ENCODE measurements at places on chromosomes 7 and 10.

DNA sequence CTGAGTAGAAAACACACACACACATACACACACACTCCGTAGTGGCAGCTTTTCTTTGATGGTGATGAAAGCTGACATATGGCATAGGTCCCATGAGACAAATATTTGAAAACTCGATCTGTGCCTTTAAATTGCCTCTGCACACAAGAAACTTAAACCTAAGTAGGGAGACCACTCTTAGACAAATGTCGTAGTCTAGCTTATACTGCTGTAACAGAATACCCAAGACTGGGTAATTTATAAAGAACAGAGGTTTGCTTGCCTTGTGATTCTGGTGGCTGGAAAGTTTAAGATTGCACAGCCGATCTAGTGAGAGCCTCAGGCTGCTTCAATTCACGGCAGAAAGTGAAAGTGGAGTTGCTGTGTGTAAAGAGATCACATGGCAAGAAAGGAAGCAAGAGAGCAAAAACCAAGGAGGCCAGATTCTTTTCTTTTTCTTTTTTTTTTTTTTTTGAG is 489.4 kb upstream of the SORCS1 start:
- no peak for DNase-seq

DNA sequence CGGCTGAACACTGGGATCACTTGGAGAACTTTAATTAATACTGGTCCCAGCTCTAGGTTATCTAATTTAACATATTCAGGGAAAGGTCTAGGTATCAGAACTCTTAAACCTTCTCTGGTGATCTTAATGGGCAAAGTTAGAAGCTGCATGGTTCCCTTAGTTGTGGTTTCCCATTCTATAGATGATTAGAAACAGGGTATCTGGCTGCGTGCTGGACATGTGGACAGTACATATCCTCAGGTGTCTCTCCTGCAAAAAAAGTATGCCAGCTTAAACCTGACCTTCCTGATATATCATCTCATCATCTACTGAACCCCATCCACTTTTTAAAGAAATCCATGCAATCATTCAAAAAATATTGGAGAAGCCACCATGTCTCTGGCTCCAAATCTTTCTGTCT is 284.5 kb upstream of the DKK1 start:
- no peak for DNase-seq

DNA sequence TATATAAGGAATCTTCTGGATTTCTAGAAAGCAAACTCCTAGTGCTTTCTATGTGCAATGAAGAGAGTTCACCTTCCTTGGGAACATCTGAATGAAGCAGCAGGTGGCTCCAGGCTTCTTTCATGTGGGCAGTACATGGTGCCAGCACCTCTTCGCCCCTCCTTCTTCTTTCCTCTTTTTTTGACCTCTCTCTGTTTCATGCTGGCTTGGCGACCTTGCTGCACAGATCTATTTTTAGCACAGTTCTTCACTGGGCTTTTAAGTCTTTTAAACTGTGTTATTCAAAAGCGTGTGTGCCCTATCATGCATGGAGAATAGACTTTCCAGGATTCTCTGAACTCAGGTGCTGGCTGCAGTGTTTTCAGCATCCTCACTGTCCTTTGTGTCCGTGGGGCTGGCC is 400.3 kb upstream of the PRKCQ start:
- no peak for DNase-seq

- DNase-seq = no peak
These were observed 189.8 kb upstream of the SEMA3A start for GRCh38 chr7:84384417-84384816.

- no peak for DNase-seq
These were observed 28.2 kb downstream of the ARHGAP21 start for GRCh38 chr10:24695452-24695851.

DNA sequence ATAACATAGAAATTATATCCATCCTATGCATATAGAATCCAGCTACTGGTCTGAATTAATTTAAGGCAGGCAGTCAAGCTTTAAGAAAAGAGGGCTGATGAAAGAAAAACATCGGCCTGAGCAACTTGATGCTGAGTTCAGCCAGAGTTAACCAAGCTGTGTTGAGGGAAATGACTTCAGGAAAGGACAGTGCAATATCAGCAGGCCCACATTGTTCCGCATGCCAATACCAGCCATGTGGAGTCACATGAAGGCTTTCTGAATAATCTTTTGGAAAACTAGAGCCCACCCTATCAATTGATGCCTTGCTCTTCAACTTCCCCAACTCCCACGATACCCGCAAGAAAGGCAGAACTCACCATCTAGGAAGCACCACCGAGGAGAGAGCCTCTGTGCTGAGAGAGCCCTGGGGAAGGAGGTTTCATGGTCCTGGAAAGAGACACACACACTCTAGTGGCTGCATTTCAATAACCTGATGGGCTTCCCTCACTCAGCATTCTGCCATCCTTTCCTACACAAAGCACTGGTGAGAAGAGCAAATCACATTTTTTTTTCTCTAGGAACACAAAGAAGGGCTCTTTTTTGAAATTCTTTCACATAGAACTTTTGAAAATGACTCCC is 125.8 kb upstream of the PTN start:
- no peak for DNase-seq

GRCh38 chr7:139620676-139621344 is 97.3 kb downstream of the CLEC2L start:
- DNase-seq = peak; percentile 84

- no peak for DNase-seq
These were observed 368.1 kb downstream of the MDFIC start for GRCh38 chr7:115289971-115290370.

DNA sequence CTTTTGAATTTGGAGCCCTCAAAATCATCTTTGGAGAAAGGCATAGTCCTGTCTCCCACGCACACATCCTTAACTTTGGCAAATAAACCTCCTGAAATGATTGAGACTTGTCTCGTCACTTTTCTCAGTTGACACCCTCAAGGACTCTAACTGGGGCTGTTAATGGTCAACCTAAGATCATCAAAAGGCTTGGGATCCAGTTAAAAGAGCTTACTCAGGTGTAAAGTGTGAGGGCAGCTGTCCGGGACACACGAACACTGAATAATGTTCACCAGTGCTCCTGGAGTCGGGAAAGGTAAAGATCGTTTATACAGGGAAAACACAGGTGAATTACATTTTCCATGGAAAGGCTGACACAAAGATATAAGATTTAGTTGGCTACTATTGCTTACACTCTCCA is 84.7 kb downstream of the PAXIP1 start:
- no peak for DNase-seq

DNA sequence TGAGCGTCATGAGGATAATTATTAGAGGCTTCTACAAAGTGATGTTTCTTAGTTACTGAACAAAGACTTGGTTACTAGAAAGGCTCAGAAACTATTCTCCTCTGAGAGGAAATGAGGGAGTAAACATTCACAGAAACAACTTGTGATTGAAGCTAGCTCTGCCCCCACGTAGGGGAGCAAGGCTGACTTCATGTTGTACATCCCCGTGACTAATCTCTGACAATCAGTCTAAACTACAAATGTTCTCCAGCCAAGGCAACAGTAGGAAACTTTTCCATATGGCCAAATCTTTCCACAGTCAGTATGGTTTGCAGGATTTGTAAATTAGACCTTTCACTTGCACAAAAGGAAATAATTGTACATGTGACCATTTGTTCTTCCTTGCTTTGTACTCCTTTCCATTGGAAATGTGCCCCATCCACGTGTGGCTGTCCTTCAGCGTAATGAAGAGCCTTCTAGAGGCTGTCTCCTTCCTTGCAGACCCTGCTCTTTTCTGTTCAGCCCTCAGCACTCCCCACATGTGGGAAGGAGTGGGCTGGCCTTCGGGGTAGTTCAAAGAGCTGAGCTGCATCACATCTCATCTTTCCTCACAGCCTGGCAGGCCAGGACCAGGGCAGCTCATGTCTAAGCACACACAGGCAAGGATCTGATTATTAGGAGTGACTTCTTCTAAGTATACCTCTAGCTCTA is 93.5 kb downstream of the PCGF5 start:
- DNase-seq = no peak

DNA sequence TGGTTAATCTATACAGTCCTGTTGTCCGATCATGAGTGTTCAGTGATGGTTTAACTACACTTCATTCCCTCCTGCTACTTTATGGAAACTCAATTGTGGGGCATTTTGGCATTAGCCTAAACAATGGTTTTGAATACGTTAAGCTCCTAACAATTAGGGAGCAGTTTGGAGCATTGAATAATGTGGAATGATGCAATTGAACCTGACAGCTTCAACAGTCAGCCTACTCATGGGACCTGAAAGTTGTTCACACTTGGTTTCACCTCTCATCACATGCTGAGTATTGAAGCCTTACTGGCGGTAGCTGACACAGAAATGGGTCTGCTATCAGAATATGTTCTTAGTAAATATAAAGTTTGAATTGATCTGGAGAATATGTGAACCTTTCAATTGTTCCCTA is 186.1 kb downstream of the MLLT10 start:
- DNase-seq = no peak

GRCh38 chr10:78528749-78529204 is 495.1 kb downstream of the RPS24 start:
- no peak for DNase-seq

GRCh38 chr7:94228223-94228622 is 166.5 kb upstream of the COL1A2 start:
- DNase-seq = no peak

DNA sequence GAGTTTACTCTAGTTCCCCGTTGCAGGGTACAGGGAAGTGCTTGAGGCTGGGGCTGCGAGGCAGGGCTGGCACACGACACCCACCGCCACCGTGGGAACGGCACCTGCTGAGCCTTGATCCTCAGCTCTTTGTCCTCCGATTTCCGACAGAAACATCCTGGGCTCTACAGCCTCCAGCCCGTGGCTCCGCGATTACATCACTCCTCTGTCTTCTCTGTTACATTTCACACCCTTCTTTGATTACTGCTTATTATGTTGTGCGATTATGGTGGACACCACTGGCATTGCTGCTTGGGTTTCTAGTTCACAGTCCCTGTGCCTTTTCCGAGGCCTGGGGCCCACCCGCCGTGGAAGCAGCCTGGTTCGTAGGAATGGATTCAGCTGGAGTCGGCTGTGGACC is 26.9 kb downstream of the FKBP6 start:
- peak; percentile 29 for DNase-seq

- no peak for DNase-seq
These were observed 318.0 kb downstream of the GPAM start for GRCh38 chr10:111865550-111865949.

- DNase-seq = no peak
These were observed 28.2 kb upstream of the ZCCHC24 start for GRCh38 chr10:79473496-79474095.

DNA sequence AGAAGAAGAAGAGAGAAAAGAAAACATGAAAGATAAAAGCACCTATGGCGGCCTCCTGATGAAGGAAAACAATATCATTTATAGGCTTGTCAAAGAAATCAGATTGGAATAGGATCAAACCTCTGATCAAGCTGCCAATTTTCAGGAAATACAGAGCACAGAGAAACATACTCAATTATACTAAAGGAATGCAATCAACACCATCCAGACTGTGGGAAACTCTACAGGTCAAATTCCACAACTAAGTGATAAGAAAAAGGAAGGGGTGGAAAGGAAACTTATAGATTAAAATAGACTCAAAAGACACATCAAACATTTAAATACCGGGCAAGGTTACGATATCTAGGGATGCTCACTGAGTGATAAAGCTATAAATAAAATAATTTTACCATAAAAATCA is 39.3 kb downstream of the AOAH start:
- no peak for DNase-seq

DNA sequence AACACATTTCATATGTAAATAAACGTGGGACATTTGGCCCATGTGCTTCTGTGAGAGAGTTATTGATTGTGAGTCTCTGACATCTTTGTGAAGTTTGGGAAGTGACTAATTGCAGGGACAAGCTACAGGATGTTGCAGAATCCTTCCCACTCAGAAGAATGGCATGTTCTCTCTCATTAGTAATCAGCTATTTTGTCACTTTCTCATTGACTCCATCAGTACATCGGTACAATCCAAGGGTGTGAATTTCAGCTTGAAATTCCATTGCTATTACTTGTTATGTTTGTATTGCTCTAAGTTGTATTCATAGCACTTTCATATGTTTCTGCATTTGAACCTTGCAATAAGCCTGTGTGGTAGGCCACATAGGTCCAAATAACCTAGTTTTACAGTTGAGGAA is 100.0 kb upstream of the KCNMA1 start:
- DNase-seq = no peak

DNA sequence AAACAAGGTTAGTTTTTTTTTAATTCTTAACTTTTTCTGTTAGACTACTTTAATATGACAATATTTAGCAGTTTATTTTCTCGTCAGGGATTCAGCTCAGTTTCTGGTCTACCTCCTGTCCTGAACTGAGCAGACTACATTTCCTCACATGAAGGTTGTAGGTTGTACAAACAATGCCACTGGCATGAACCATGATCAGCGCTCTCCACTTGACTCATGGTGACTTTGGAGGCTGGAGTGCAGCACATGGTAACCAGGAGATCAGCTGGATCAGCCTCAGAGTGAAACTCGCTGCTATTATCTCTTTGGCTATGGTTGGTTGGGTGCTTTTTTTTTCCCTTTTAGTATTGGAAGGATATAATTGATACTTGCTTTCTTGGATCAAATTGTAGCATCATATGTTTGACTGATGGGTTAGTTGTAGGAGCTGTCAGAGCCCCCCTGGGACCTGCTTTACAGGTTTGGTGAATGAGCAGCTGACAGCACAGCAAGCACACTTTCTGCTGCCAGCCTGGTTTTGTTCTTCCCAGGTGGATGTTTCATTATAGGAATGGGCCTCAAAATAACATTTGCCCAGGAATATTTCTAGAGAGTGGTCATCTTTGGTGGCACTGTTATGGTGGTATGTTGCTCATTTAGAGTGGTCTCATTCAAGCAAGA is 556.4 kb downstream of the AUTS2 start:
- no peak for DNase-seq

DNA sequence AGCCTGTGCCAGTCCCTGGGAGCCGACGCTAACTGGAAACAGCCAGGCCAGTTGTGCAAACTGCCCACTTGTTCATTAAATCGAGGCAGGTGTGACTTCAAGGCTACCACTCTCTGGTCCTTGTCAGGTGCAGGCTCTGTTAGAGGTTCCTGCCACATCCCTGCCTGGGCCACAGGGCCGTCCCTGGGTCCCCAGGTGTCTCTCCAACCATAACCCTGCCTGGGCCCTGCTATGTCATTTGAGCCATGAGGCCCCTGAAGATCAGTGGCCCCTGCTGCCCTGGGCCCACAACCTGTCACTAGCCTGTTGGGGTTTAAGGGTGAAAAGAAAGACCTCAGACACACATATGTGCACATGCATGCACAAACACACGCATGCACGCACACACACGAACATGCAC is 326.9 kb downstream of the TNS3 start:
- DNase-seq = no peak
